ENCODE measurements at places on chromosomes 3 and 15.

GRCh38 chr15:98002866-98003265 is 42.4 kb downstream of the ARRDC4 start:
- no peak for DNase-seq

DNA sequence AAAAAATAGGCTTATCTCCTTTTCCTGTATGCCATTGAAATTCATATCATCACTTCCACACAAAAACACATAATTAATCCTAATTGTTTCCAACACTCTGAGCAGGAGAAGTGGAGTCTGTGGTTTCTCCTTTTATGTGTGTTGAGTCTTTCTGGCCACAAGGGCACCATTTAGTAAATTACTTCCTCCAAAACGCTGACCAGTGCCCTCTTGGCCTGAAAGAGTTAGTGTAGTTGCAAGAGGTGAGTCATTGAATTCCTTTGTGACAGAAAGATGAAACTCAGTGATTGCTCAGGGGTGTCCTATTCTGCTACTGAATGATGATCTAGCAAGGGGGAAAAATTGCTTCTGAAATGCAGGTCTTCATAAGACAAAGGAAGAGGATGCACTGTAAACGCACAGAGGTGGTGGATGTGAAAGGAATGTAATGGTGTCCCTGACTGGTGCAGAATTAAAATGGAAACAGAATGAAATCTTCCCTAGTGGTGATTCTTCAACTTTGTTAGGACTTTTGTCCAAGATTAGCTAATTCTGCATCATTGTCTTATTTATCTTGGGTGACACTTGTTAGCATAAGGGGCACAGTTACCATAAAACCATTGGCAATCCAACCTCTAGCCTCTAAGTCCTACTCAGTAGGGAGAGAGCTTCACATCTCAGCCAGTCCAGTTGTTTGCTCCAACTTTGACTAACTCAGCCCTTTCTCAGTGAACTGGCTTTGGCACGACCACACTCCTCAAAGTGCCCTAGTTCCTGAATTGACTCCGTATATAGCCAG is 208.4 kb upstream of the NANOGP8 start:
- DNase-seq, result no peak

- no peak for DNase-seq
Observed at GRCh38 chr15:47360305-47360704, 357.0 kb upstream of the SEMA6D start.

DNA sequence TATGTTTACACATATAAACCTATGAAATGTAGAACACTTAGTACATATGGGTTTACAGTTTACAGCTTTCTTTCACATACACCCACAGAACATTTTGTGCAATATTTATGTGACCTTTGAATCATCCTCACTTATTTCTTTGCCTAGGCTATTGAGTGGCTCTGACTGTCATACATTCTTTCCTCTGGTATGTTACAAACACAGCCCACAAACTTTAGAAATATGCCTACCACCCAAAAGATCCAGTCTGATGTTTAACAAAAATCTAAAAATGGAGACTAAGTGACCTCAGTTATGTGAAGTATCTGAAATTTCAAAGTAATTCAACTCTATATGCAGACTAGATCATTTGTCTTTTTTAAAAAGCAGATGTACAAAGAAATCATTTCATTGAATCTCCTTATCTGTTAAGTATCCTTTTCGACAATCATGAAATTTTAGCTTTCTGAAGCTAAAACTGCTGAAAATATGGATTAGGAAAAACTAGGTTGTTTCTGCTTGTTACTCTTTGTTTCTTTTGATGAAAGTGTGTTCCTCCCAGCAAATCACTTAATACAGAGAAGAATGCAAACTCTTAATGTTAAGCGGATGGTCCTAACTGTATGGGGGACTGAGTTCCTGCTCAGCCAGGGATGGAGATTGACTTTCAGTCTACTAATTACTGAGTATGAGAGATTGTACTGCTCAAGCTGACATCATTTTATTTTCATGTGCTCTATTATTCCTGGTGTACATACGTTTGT is 27.7 kb downstream of the CCDC54 start:
- no peak for DNase-seq

GRCh38 chr3:126179825-126180476 is 435 bp downstream of the ALDH1L1 start:
- DNase-seq, result no peak

- DNase-seq, result no peak
Observed at GRCh38 chr3:184579513-184579912, 17.9 kb downstream of the EPHB3 start.

DNA sequence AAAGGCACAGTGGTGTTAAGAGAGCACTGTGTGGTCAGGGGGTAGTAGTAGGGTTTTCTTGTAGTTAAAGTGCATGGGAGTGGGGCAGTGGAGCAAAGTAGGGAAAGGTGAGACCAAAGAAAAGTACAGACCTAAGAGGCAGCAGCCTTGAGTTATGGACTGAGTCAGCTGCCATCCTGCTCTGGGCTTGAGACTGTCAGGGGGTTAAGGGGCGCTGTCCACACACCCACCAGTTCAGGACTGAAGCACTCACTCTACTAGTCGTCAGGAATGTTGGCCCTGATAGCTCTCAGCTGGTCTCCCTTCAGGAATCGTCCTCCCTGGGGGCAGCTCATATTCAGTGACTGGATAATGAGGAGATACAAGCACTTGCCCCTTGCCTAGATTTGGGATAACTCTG is 7.9 kb downstream of the CCR4 start:
- no peak for DNase-seq

GRCh38 chr3:25262322-25262721 is 165.7 kb upstream of the RARB start:
- no peak for DNase-seq

DNA sequence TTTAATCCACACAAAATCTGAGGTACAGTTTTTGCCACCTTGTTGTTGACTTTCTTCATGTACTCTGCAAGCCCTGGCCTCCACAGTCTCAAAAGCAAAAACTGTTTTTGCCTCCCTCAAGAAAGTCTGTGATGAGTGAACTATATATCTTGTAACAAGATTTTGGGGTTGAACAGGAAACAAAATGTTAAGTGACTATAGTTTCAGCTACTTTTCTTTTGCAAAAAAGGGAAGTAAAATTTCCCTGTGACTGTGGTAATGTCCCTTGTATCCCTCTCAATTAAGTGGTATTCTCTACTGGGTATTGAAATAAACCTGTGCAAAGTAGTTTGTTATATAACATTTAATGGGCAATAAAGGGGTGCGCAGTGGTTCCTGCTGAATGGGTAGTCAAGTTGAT is 21.3 kb upstream of the SCAANT1 start:
- no peak for DNase-seq

- DNase-seq, result no peak
Observed at GRCh38 chr3:131880948-131881347, 153.9 kb downstream of the CPNE4 start.

DNA sequence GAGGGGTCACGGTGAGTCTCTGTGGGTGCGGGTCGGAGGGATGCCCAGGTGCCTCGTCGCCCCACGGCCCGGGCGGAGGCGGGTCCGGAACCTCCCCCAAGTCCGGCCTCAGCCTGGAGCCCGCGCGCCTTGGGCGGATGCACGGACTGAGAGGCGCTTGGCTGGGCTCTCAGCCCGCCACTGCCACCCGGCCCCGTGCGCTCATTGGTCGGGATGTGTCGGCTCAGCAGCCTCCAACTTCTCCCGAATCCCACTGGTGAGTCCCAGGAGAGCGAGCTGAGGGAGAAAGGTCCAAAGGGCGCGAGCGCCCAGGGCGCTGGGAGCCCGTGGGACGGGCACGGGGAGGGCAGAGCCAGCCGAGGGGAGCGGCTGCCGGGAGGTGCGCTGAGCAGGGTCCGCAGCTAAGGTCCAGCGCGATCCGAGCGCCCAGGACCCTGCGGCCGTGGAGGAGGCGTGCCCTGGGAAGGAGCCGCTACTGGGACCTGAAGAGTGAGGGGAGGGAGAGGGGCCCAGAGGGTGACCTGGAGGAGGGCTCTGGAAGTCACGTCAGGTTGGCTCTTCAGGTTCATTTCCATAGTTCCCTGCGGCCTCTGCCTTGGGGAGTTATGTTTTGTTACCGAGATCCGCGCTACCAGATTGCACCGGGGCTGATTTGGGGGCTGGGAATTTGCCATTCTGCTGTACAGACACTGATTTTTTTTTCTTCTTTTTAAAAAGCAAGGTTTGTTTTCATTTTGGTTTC is at the start of gene MME:
TSS of gene MME (plus strand) at position 574 of the 742 bp plus-strand sequence. CDS start 3,849 bp downstream, outside the sequence.
- no peak for DNase-seq

DNA sequence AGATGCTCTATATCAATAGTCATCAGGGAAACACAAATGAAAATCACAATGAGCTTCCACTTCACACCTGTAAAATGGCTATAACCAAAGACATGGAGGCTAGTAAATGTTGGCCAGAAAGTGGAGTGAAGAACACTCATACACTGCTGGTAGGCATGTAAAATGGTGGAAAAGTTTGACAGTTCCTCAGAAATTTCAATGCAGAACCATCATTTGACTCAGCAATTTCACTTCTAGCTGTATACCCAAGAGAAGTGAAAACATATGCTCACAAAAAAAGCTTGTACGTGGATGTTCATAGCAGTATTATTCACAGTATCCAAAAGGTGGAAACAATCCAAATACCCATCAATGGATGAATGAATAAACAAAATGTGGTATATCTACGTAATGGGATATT is 19.2 kb upstream of the TOP2B start:
- no peak for DNase-seq

DNA sequence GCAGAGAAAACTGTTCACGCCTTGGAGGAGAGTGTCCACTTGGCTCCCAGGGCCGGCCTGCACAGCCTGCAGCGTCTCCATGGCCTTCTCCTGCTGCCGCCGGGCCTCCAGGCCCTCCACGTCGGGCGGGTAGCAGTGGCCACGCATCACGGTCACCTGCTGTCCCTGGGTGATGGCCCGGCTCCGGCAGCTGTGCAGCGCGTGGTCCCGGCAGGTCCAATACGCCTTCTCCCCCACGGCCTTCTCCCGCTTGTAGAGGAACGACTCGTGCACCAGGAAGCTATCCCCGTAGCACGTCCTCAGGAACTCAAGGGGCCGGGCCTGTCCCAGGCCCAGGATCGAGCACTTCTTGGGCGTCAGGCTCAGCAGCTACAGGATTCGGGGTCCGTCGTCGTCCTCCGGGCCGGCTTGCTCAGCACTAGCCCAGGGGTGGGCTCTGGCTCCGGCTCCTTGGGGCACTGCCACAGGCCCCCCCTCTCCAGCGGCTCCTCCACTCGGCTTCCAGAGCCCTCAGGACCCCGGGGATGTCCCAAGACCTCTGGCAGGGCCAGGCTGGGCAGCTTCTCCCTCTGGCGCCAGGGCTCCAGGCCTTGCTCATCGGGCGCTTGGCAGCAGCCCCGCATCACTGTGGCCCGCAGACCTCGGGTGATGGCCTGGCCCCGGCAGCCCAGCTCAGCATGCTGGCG is 83.6 kb upstream of the FXR1 start:
- DNase-seq, result no peak

- no peak for DNase-seq
Observed at GRCh38 chr15:64698823-64699222, 76.6 kb downstream of the RBPMS2 start.

DNA sequence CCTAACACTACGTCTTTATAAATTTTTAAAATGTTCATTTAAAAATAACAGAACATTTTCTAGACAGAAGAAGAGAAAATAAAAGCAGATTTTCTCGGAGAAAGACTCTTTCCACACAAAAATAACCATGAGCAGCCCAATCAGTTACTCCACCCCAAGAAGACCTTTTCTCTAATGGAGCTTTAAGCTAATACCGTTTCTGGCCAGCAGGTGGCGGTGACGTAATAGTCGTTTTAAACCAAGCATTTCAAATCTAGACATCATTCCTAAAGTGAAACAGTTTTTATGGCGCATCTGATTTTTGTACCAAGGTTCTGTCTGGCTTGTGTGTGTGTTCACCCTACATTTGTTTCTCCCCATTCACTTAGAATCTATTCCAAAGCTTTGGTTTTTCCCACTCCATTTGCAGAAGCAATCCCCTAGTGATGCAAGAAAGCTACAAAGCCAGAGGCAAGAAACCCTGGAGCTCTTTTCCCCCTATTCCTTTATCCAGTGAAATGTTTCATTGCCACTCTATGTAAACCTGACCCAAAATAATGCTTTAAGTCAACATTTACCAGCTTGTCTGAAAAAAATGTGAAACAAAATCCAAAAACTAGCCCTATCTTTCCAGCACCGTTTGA is 336.7 kb upstream of the IGF1R start:
- peak; percentile 24 for DNase-seq

DNA sequence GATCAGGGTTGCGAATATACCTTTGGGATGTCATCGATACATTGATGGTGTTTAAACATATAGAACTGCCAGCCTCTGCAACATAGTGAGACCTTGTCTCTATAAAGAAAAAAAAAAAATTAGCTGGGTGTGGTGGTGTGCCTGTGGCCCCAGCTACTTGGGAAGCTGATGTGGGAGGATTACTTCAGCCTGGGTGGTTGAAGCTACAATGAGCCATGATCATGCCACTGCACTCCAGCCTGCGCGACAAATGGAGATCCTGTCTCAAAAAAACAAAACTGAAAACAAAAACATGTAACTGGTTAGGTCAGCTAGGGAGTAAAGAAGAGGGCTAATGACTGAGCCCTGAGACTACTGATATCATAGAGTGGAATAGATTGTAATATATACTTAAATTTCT is 30.7 kb upstream of the MGA start:
- DNase-seq, result no peak

- no peak for DNase-seq
Observed at GRCh38 chr3:48194446-48195071, 6.3 kb upstream of the CDC25A start.

- no peak for DNase-seq
Observed at GRCh38 chr15:96331945-96332636, 1.6 kb downstream of the NR2F2 start.

DNA sequence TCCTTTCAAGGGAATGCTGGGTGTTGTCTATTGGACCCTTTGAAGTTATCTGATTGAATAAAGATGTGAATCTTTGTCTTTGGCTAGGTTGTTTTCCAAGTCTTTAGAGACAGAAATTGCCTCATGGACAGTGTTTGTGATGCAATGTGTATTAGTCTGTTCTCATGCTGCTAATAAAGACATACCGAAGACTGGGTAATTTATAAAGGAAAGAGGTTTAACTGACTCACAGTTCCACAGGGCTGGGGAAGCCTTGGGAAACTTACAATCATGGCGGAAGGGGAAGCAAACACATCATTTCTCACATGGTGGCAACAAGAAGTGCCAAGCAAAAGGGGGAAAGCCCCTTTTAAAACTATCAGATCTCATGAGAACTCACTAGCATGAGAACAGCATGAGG is 88.8 kb upstream of the PLXND1 start:
- DNase-seq, result no peak

DNA sequence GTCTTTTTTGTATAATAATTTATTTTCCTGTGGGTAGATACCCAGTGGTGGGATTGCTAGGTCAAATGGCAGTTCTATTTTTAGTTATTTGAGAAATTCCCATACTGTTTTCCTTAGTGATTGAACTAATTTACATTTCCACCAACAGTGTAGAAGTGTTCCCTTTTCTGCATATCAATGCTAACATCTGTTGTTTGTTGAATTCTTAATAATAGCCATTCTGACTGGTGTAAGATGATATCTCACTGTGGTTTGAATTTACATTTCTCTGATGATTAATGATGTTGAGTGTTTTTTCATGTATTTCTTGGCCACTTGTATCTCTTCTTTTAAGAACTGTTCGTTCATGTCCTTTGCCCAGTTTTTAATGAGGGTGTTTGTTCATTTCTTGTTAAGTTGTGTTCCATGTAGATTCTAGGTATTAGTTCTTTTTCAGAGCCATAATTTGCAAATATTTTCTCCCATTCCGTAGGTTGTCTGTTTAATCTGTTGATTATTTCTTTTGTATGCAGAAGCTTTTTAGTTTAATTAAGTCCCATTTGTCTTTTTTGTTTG is 713.3 kb upstream of the EPHA6 start:
- no peak for DNase-seq

Measured in activated CD4-positive, CD25-positive, alpha-beta regulatory T cell (primary cell).